ENCODE measurements at places on chromosomes 2 and 18.

GRCh38 chr18:79572848-79573451, 106.7 kb upstream of the CTDP1 start:
- H3K27ac ChIP-seq: no peak overlapping the region
- no peaks in the 10 kb centered on the region for H3K36me3 ChIP-seq
- H3K27me3 ChIP-seq: no peaks in the 10 kb centered on the region
- no peak overlapping the region for H3K4me3 ChIP-seq
- DNase-seq: no peak

- peak; percentile 81 for DNase-seq
- H3K27me3 ChIP-seq: no peaks in the 10 kb centered on the region
- peaks cover 6% of the 10 kb centered on the region for H3K4me1 ChIP-seq
- no peaks in the 10 kb centered on the region for H3K36me3 ChIP-seq
- H3K4me3 ChIP-seq: peak within 1 kb of the TSS; percentile 93
Measured at GRCh38 chr2:230219419-230220331, at the start of gene SP110. TSS of gene SP110 (minus strand) at chr2:230219984. CDS start at chr2:230216927, 3,057 bp downstream.

- no peak overlapping the region for H3K27ac ChIP-seq
- H3K4me3 ChIP-seq: no peak overlapping the region
- no peaks in the 10 kb centered on the region for H3K36me3 ChIP-seq
- no peaks in the 10 kb centered on the region for H3K27me3 ChIP-seq
- H3K4me1 ChIP-seq: no peaks in the 10 kb centered on the region
- no peak for DNase-seq
Measured at GRCh38 chr2:188665727-188666304, 308.4 kb upstream of the COL3A1 start.

DNA sequence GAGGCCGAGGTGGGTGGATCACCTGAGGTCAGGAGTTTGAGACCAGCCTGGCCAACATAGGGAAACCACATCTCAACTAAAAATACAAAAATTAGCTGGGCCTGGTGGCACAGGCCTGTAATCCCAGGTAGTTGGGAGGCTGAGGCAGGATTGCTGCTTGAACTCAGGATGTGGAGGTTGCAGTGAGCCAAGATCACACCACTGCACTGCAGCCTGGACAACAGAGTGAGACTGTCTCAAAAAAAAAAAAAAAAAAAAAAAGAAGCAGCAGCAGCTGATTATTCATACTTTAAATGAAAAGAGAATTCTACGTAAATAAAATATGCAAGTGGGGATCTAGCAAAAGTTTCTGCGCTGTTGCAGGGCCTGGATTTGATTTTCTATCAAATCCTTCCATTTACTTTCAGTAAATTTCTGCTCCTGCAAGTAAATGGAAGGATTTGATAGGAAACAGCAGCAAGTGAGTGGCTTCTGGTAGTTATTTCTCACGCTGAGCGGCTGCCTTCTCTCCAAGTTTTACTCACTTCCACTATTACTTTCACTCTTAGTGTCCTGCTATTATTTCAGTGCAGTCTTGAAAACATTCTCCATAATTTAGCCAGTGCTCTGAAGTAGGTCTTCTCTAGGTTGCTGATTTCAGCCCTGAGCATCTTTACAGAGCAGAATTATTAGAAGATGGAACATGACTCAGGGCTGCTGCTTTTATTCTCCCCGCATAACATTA, 68.4 kb downstream of the SLC16A14 start:
- no peak overlapping the region for H3K4me3 ChIP-seq
- H3K36me3 ChIP-seq: no peaks in the 10 kb centered on the region
- no peaks in the 10 kb centered on the region for H3K27me3 ChIP-seq
- no peak for DNase-seq
- H3K27ac ChIP-seq: no peak overlapping the region
- H3K4me1 ChIP-seq: no peaks in the 10 kb centered on the region

- no peak for DNase-seq
- H3K36me3 ChIP-seq: no peaks in the 10 kb centered on the region
- no peak overlapping the region for H3K4me3 ChIP-seq
- H3K4me1 ChIP-seq: no peaks in the 10 kb centered on the region
- no peaks in the 10 kb centered on the region for H3K27me3 ChIP-seq
Measured at GRCh38 chr18:11526675-11527074, 82.7 kb upstream of the SLC35G4 start.

DNA sequence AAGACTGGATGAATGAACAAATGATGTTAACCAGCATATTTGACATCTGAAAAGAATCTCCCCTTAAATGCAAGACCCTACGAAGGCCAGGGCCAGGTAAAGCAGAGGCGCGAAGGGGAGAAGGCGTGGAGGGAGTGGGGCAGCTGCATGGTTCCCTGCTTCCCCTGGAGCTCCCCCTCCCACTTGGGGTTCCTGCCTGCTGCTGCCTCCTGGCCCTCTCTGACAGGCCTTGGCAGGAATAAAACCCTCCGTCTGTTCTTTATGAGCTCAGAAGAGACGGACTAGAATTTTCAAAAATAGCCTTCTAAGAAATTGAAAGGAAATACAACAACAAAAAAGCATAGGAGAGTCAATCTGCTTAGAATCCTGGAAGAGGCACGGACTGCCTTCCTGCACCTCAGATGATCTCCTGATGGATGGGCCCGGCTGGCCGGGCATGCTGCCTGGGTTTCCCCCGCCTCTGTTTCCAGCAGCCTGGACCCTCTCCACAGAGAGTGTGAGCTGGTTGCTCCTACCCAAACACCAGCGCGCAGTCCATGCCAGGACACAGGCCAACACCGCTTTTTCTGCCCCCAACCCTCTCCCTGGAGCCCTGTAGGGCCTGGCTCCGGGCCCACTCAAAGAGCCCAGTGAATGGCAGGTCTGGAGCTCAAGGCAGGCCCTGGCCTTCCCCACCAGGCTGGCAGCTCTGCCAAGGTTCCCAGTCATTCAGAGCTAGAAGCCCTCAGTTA, 23.9 kb downstream of the CFAP65 start:
- H3K36me3 ChIP-seq: no peaks in the 10 kb centered on the region
- H3K4me1 ChIP-seq: no peaks in the 10 kb centered on the region
- H3K27ac ChIP-seq: no peak overlapping the region

- DNase-seq: no peak
- no peaks in the 10 kb centered on the region for H3K4me1 ChIP-seq
- H3K4me3 ChIP-seq: no peak overlapping the region
- no peaks in the 10 kb centered on the region for H3K36me3 ChIP-seq
Measured at GRCh38 chr18:45227001-45227742, 388.1 kb upstream of the SLC14A2 start.

- peak overlapping the region; percentile 41 for H3K27ac ChIP-seq
- no peak for DNase-seq
- H3K4me3 ChIP-seq: no peak overlapping the region
- H3K27me3 ChIP-seq: no peaks in the 10 kb centered on the region
- H3K4me1 ChIP-seq: peaks cover 25% of the 10 kb centered on the region
Measured at GRCh38 chr2:65069439-65069824, 13.2 kb downstream of the CEP68 start.

DNA sequence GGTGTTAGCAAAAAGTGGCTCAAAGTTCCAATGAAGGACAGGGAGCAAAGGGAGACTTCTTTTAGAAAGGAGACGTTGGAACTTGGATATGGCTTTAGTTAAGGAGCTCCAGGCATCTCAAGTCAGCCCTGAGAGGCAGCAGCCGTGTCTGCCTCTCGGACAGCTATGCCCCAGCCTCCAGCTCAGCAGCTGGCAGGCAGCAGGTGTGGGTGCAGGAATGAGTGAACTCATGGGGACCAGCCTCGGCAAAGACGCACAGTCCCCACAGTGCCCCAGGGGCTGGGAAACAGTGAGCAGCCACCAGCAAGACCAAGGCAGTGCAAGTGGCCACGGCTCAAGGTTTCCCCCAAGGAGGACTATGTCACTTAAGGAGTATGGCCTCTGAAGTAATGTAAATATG, 1.6 kb upstream of the LRRFIP1 start:
- no peaks in the 10 kb centered on the region for H3K4me1 ChIP-seq
- H3K27ac ChIP-seq: peak overlapping the region; percentile 67
- no peaks in the 10 kb centered on the region for H3K27me3 ChIP-seq
- no peak overlapping the region for H3K4me3 ChIP-seq
- no peaks in the 10 kb centered on the region for H3K36me3 ChIP-seq

DNA sequence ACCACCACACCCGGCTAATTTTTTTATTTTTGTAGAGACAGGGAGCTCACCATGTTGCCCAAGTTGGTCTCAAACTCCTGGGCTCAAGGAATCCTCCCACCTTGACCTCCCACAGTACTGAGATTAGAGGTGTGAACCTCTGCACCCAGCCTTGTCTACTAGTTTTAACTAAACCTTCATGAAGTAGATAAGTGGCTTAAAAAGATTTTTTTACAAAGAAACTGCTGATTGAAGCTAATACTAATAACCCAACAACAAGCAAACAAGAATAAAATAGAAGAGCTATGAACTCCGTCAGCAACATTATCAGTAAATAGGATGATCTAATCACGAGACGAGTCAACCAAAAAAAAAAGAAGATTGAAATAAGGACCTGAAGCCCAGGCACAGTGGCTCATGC, 18.8 kb downstream of the NDUFB3 start:
- H3K27me3 ChIP-seq: no peaks in the 10 kb centered on the region
- H3K4me3 ChIP-seq: no peak overlapping the region
- no peaks in the 10 kb centered on the region for H3K4me1 ChIP-seq
- DNase-seq: no peak
- H3K27ac ChIP-seq: no peak overlapping the region

DNA sequence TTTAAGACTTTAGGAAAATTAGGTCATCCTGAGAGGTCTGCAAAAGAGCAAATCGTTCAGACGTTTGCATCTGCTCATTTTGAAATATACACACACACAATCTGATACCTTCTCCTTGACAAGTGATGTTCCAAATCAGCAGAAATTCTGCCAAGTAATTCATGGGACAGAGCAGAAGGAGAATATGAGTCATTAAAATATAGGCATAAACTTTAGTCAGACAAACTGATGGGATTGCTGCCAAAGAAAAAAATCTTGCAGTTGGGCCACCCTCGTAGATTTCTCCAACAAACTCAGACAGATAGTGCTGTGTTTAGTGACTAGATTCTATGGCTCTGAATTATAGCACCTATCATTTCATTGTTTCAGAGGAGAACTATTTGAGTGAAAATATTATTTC, 336.3 kb downstream of the NYAP2 start:
- no peak overlapping the region for H3K27ac ChIP-seq
- H3K4me1 ChIP-seq: no peaks in the 10 kb centered on the region
- H3K27me3 ChIP-seq: peaks cover 4% of the 10 kb centered on the region
- no peaks in the 10 kb centered on the region for H3K36me3 ChIP-seq
- H3K4me3 ChIP-seq: no peak overlapping the region
- peak; percentile 43 for DNase-seq

DNA sequence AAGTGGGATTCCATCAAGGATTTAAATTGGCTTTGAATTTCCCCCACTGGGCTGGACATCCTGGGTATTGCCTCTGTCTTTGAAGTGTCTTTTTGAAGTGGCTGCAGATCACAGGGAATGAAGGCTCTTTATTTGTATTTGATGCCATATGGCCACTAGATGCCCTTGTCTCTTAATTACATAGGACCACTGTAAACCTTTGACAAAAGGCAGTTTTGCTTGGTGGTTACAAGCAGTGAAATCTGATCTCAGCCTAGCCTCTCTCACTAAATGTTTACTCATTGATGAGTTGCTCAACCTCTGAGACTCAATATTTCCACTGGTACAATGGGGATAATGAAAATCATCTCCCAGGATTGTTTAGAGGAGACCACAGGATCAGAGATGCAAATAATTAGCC, 102.2 kb downstream of the INSIG2 start:
- no peak overlapping the region for H3K4me3 ChIP-seq
- no peak overlapping the region for H3K27ac ChIP-seq
- H3K4me1 ChIP-seq: no peaks in the 10 kb centered on the region
- no peaks in the 10 kb centered on the region for H3K36me3 ChIP-seq
- no peaks in the 10 kb centered on the region for H3K27me3 ChIP-seq

DNA sequence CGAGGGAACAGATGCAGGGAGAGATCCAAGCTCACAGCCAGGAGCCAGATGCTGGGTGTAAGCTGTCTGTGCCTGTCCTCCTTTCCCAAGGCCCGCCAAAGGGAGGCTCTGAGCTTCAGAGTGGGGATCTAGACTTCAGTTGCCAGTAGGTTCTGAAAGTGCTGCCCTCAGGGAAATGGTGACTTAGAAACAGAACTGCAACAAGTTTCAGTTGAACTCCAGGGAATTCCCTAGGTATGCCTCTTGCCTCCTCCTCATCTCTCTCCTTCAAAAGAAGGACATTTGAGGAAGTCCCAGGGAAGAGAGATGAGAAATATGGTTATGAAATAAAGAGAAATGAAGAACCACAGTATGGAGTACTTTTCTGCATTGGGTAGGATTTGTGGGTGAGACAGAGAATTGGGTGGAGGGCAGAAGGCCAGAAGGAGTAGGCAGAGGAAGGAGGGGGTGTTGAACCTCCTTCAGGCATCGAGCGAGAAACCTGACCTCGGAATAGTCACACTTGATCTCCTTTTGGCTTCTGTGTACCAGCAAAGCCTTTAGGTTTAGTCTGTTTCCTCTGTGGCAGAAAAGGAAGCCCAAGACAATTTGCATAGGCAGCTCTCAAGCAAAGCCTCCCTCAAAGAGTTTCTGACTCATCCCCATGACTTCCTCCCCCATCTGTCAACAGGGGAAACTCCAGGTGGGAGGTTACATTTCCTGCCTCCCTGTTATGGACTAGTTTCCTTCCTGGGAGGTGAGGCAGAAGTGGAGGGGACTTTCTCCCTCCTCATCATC, 45.7 kb downstream of the QPCT start:
- no peak overlapping the region for H3K27ac ChIP-seq
- no peaks in the 10 kb centered on the region for H3K36me3 ChIP-seq
- DNase-seq: no peak
- H3K4me3 ChIP-seq: no peak overlapping the region
- H3K4me1 ChIP-seq: peaks cover 14% of the 10 kb centered on the region

DNA sequence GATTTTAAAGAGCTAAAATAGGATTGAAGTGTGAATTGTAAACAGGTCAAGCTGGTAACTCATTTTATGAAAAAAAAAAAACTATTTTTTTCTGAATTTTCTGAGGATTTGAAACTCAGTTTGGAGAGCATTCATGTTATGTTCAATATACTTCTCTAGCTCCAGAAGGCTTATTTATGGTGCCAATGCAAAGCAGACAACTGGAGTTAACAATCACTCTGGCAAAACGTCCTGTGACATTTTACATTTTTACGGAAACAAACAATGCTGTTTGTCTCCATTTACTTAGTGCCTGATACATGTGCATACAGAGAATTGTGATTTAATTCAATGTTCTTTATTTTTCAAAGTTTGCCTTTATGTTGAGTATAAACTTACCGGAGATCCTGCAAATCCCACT, 96.0 kb downstream of the COL5A2 start:
- no peaks in the 10 kb centered on the region for H3K27me3 ChIP-seq
- no peak overlapping the region for H3K27ac ChIP-seq
- no peaks in the 10 kb centered on the region for H3K4me1 ChIP-seq
- H3K4me3 ChIP-seq: no peak overlapping the region

DNA sequence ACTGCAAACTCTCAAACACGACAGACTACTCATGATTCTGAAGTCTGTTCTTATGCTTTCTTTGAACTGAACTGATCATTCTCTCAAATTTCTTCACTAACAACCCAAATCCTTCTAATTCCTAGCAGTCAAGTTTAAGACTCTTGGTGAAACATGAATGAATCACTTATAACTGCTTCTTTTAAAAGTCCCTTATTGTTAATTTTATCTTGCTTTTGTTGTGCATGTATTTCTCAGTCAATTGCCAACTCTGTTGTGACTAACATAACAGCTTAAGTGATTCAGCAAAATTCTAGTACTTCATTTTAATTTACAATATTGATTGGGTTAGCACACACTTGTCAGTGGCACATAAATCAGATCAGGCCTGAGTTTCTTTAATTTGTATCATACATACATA, 357.0 kb upstream of the FSIP2 start:
- no peaks in the 10 kb centered on the region for H3K36me3 ChIP-seq

Data from adrenal gland (tissue), 19 donors.